Body of pancreas (tissue), 4 donors: ENCODE measurements at places on chromosomes 2 and 18. TPM values are rescaled to one million over a fixed set of nuclear protein-coding genes. Genes with fewer than 3 reads are reported as not detected.

Gene SULT1C2
- total RNA-seq, result 25.7 TPM

Gene KANSL3
- 36.6 TPM for total RNA-seq

Gene ASB18
- total RNA-seq, result not detected

Gene ZNF892
- total RNA-seq, result 3.6 TPM

Gene YPEL5
- total RNA-seq, result 36.6 TPM

Gene HK2
- total RNA-seq, result 1.3 TPM

Gene RAB6C
- total RNA-seq, result not detected

Gene OSR1
- 5.3 TPM for total RNA-seq

Gene DOK6
- 0.66 TPM for total RNA-seq

Gene ALLC
- total RNA-seq, result not detected

Gene ZNF396
- 3.9 TPM for total RNA-seq

Gene CCDC142
- 39.2 TPM for total RNA-seq

Gene ANKRD30BL
- not detected for total RNA-seq

Gene SEMA4F
- 3.1 TPM for total RNA-seq

Gene STARD6
- total RNA-seq, result not detected

Gene IL1F10
- total RNA-seq, result not detected

Gene PSMA8
- not detected for total RNA-seq

Gene LAMA3
- 21.1 TPM for total RNA-seq
